ENCODE measurements at places on chromosomes 7 and 10.

- peak; percentile 88 for DNase-seq
Measured at GRCh38 chr10:21525367-21526187, at the start of gene SKIDA1. SKIDA1 (minus strand) TSS chr10:21525682; CDS start chr10:21517822, 7,860 bp downstream.

DNA sequence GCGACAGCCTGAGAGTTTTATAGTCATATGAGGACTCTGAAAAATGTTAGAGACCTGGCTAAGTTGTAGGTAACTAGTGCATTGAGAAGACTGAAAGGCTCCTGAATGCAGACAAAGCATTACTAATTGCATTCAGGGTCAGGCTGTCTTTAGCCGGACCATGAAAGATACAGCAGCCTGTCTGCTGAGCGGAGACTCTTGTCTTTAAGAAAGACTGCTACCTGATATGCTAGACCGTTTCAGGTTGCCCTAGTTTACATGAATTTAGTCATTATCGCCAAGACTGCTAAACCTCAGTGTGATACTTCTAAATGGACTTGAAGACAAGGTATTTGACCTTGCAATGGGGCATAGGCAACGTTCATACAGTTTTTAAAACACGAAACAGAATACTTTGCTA lies 81.2 kb downstream of the BMPR1A start:
- DNase-seq: no peak

GRCh38 chr10:104322416-104322782 lies 15.9 kb downstream of the ITPRIP start:
- no peak for DNase-seq

DNA sequence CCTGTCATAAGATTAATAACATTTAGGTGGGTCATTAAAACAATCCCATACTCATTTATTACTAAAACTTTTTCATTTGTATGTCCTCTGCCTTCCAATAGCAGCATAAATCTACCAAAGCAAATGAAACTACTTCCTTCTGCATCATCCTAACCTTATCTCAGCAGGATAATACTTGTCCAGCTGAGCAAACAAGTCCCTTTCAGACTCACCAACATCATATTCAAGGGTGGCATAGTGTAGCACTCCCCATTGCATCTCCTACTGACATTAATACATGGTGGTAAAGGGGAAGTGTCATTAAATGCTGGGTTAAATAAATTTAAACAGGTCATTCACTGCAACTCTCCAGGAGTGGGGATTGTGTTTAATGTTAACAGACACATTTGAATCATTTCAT lies 3.4 kb upstream of the MINDY3 start:
- no peak for DNase-seq

DNA sequence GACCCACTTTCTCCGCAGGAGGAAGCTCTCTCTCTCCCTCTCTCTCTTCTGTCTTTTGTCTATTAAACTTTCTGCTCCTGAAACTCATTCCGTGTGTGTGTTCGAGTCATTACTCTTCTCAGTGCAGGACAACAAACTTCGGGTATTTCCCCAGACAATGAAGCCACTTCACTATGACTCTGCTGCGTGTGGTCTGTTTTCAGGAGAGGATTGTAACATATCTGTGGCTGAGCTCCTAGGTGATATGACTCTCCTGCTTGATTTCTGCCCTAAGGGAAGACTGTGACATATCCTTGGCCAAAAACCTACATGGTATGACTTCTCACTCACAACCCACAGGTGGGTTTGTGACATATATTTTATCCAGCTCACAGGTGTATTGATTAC lies 39.9 kb upstream of the ZNF107 start:
- DNase-seq: no peak

GRCh38 chr7:2812114-2812487 lies 32.0 kb downstream of the GNA12 start:
- no peak for DNase-seq

- no peak for DNase-seq
Measured at GRCh38 chr7:144459635-144460034, 56.1 kb upstream of the NOBOX start.

GRCh38 chr10:104676874-104677273 lies 35.8 kb downstream of the SORCS3 start:
- DNase-seq: no peak

GRCh38 chr7:33874943-33875342 lies 30.4 kb upstream of the BMPER start:
- DNase-seq: no peak

DNA sequence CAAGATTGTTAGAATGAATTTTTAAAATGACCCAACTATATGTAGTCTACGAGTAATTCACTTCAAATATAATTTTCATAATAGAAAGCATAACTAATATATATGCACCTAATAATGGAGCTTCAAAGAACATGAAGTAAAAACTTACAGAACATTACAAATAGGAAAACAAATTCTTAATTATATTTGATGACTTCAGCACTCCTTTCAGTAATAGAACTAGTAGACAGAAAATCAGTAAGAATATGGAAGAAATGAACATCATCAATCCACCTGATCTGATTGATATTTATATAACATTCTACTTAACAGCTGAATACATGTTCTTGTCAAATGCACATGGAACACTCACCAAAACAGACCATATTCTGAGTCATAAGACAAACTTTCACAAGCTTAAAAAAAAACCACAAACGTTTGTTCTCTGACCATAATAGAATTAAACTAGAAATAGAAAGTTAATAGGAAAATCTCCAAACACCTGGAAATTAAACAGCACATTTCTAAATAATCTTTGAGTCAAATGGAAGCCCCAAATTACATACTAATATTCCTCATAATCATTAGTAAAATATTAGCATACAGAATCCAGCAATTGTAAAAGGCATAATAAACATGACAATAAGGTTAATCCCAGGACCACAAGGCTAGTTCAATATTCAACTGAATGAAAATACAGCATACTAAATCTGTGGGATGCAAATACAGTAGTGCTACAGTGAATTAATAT lies 48.0 kb downstream of the BRAF start:
- no peak for DNase-seq

- DNase-seq: no peak
Measured at GRCh38 chr7:139804571-139804970, 24.5 kb upstream of the TBXAS1 start.

GRCh38 chr10:80205477-80206276 lies at the start of gene ANXA11:
ANXA11 (minus strand) TSS chr10:80205537; CDS start chr10:80172861, 32,676 bp downstream.
- peak; percentile 83 for DNase-seq

DNA sequence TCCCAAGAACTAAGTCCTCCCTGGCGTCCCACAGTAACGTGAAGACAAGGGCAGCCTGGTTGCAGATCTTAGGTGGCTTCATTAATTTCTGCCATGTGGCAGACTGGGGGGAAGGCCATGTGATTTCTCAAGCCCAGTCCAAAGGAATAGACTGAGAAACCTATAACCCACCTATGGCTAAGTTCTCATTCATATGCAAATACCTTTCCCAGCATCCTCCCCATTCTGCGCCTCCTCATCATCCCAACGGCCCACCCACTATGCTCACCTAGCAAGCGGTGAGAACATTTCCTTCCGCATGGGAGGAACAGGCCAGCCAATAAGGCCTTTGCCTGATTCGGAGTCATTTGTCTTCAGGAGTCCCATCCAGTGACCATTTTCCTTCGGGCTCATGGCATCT lies 8.2 kb upstream of the CLEC2L start:
- no peak for DNase-seq

GRCh38 chr7:19728716-19729115 lies 19.9 kb upstream of the POLR1F start:
- DNase-seq: no peak

DNA sequence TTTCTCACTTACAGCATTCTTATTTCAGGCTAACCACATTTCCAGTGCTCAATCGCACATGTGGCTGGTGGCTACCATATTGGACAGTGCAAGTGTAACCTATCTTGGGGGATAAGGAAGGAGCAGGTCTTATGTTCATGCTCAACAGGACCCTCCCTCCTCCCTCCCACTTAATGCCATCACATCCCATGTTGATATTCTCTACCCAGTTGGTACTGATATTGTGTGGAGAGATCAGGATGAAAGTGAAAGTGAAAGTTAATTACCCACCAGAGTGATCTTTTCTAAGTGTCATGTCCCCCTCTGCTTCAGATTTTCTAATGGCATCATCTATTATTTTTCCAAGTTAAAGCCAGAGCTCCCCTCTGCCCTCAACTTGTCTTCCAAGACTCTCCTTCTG lies 91.6 kb downstream of the BMPER start:
- no peak for DNase-seq

DNA sequence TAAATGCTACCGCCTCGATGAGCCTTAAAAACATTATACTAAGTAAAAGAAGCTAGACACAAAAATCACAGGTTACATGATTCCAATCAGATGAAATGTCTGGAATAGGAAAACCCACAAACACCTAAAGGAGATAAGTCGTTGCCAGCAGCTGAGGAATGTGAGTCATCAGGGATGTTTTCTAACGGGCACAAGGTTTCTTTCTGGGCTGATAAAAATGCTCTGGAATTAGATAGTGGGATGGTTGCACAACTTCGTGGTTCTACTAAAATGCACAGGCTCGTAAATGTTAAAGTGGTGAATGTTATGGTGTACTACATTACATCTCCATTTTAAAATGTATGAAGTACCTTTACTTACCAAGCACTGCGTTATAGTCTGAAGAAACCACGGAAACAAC lies 9.7 kb downstream of the ABLIM1 start:
- DNase-seq: no peak

- no peak for DNase-seq
Measured at GRCh38 chr7:8213381-8213780, 48.6 kb downstream of the ICA1 start.

DNA sequence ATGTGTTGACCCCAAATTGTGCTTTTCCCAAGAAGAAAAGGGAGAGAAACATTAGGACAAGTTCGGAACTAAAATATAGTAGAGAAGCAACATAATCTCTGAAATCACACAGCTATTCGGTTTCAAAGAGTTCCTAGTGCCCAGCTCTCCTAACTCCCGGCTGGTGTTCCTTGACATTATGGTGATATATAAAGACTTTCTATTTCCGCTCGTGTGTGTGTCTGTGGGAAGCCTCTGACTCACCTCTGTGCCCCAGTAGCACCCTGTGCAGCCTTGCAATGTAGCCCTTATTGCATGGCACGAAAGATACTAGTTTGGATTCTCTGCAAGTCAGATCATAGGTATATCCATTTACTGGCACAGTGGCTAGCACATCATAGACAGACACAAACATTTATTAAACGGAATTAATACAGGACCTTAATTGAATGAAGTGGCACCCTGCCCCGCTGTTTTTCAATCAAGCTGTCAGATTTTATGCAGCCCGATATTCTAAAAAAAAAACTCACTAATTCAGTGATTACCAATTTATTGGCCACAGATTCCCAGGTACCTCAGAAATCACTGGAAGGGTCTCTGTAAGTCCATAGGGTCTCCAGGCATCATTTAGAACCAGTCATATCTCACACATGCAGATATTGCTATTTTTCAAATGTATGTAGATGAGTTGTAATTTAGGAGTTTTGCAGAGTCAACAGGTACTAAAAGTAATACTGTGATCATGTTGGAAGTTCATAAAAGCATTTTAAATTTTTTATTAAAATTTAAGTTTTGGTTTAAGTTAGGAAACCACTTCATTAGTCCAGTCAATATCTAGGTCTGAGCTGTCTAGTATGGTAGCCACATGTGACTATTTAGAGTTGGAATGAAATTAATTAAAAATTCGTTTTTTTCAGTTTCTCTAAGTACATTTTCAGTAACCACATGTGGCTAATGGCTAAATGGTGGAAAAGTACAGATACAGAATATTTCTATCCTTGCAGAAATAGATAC lies 43.3 kb downstream of the SFTPD start:
- no peak for DNase-seq

GRCh38 chr7:149422914-149423301 lies 38.0 kb downstream of the ZNF777 start:
- DNase-seq: peak; percentile 42

GRCh38 chr7:22962775-22963350 lies 51.1 kb downstream of the HYCC1 start:
- no peak for DNase-seq

DNA sequence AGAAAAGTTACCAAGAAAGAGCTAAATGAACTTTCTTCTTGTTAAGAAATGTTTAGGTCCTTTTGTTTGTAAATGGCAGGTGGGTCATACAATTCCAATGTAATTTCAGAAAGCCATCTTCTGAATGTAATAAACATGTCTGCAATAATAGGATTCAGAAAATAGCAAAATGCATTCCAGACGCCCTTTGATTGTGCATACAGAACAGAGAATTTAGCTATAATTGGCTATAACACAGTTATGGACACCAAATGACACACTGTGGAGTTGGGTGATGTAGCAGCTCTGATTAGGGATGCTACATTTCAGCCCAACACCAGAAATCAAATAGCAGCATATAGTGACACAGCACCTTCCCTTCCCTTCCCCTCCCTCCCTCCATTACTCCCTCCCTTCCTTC lies 240.8 kb downstream of the SNX10 start:
- no peak for DNase-seq

DNA sequence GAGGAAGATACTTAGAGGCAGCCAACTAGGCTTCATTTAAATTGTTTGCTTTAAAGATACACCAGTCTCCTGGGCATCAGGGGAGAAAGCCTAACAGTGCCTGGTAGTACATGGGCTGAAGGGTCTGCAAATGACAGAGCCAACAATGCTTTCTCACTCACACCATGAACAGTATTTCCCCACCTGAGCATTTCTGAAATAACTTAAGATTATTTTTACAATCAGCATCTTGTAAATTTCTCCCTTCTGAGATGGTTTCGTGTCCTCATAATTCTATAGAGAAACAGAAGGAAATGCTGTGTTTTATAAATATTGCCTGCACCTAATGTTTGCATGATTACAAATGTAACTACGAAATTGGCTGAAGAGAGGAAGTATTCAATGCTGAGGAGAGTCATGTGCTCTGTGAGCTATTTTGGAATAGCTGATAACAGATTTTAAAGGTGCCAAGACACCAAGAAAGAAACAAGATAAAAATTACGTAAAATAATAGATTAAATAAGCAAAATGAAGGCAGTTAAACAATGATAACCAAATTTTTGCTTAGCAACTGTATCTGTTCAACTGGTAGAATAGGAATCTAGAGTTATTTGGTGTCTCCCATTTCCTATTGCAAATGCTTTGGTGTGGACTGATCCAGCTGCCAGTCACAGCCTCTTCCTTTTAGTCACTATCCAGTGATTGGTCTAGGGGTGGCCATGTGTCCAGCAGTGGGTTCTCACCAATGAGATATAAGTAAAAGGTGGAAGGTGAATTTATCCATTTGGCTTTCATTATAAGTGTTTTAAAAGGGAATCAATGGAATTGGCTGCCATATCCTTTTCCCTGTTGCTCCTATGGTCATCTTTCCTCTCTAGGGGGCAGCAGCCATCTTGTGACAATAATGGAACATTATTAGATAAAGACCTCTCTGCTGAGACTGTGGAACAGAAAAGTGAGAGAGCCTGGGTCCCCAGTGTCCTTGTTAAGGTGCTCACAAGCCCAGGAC lies 167.9 kb upstream of the SLC26A5 start:
- DNase-seq: no peak

DNA sequence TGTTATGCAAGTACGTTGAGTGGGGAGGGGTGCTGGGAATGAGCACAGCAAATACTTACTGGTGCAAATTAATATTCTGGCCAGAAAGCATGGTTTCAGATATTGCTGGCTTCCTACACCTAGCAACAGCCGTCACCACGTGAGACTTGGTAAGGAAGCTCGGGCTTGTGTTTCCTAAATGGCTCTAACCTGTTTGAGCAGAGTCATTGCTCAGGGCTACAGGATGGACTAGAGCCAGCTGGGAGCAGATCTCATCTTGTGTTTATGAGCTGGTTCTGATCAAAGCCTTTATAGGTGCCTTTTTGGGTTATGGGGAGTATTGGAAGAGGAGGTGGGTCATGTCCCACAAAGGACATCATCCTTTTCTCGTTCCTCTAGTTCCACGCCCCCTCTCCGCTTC lies 200.3 kb downstream of the BUB3 start:
- no peak for DNase-seq

All from WTC11 (cell line).